ENCODE measurements at places on chromosomes 12 and 14. TPM values are rescaled to one million over a fixed set of nuclear protein-coding genes. Genes with fewer than 3 reads are reported as not detected.

DNA sequence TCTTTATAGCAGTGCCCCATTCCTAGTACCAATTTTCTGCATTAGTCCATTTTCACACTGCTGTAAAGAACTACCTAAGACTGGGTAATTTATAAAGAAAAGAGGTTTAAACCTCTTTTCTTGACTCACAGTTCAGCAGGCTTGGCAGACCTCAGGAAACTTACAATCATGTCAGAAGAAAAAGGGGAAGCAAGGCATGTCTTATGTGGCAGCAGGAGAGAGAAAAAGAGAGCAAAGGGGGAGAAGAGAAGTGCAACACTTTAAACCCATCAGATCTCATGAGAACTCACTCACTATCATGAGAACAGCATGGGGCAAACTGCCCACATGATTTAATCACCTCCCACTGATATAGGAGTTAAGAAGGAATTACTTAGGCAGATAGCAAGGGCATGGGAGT is 101.6 kb upstream of the PLEKHG7 start:
- no peaks in the 10 kb centered on the region for H3K27me3 ChIP-seq
- no peak for DNase-seq
- no peaks in the 10 kb centered on the region for H3K36me3 ChIP-seq
- H3K27ac ChIP-seq = no peak overlapping the region

- H3K27me3 ChIP-seq = no peaks in the 10 kb centered on the region
- no peak overlapping the region for H3K27ac ChIP-seq
- no peaks in the 10 kb centered on the region for H3K4me1 ChIP-seq
- H3K36me3 ChIP-seq = peaks cover 34% of the 10 kb centered on the region
- H3K4me3 ChIP-seq = no peak overlapping the region
- no peak for DNase-seq
These were observed 207.4 kb downstream of the SYNE2 start for GRCh38 chr14:64060199-64060545.

DNA sequence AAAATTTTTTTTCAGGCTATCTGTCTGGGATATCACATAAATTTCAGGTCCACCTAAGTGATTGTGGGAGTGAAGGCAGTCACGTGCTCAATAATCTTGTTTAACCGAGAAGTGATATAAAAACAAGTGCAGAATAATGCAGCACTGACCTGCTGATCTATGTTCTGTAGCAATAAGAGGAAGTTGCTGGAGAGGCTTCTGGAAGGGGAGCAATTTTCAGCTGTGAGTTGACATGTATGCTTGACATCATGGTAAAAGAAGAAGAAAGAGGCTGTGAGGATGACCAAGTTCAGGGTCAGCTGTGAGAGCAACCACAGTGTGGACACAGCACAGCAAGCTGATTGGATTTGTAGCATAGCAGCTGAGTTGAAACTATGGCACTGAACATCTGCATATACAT is 172.0 kb upstream of the PELI2 start:
- no peaks in the 10 kb centered on the region for H3K36me3 ChIP-seq
- H3K4me1 ChIP-seq = no peaks in the 10 kb centered on the region
- DNase-seq = no peak
- no peak overlapping the region for H3K4me3 ChIP-seq

Gene NRL
- 4.5 TPM for total RNA-seq

- H3K4me3 ChIP-seq = no peak overlapping the region
- H3K4me1 ChIP-seq = peaks cover 32% of the 10 kb centered on the region
- H3K27ac ChIP-seq = no peak overlapping the region
- no peak for DNase-seq
- peaks cover 24% of the 10 kb centered on the region for H3K27me3 ChIP-seq
These were observed 9.4 kb downstream of the LHX5 start for GRCh38 chr12:113462117-113462774.

Gene LTB4R
- total RNA-seq = 19.5 TPM

DNA sequence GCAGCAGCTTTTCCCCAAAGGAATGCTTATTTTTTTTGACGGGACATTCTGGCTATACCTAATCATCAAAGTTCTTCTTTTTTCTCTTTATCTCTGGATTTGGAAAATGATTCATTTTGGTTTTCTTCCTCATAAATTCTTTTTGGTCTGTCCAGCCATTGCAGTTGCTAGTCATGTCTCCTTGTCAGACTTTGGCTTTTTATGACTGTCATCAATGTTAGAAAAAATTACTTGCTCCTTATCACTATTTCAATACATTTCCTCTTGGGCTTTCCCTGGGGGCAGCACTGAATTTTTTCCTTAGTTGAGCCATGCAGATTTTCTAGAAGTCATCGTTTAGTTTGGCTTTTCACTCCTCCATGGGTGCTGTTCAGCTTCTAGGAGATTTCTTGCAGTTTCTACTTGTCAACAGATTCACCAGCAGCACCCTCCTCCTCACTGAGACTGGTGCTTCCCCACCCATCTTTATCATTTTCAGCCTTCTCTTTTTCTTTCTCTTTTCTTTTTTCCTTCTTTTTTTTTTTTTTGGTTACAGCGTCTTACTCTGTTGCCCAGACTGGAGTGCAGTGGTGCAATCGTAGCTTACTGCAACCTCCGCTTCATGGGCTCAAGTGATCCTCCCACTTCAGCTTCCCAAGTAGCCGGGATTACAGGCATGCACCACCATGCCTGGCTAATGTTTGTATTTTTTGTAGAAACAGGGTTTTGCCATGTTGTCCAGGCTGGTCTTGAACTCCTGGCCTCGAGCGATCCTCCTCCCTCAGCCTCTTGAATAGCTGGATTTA is 5.2 kb downstream of the ADIPOR2 start:
- DNase-seq = no peak
- no peaks in the 10 kb centered on the region for H3K36me3 ChIP-seq
- H3K27ac ChIP-seq = no peak overlapping the region
- peaks cover 62% of the 10 kb centered on the region for H3K4me1 ChIP-seq
- no peak overlapping the region for H3K4me3 ChIP-seq
- no peaks in the 10 kb centered on the region for H3K27me3 ChIP-seq

GRCh38 chr14:100589071-100589759 is 2.0 kb upstream of the BEGAIN start:
- no peaks in the 10 kb centered on the region for H3K36me3 ChIP-seq
- H3K27me3 ChIP-seq = peaks cover 6% of the 10 kb centered on the region
- no peak overlapping the region for H3K27ac ChIP-seq
- H3K4me1 ChIP-seq = peaks cover 13% of the 10 kb centered on the region
- no peak for DNase-seq
- no peak overlapping the region for H3K4me3 ChIP-seq

- H3K4me3 ChIP-seq = peak overlapping the region; percentile 79
- no peaks in the 10 kb centered on the region for H3K36me3 ChIP-seq
- no peaks in the 10 kb centered on the region for H3K27me3 ChIP-seq
- peak overlapping the region; percentile 79 for H3K27ac ChIP-seq
These were observed 3.1 kb downstream of the HDAC7 start for GRCh38 chr12:47816403-47817271.

DNA sequence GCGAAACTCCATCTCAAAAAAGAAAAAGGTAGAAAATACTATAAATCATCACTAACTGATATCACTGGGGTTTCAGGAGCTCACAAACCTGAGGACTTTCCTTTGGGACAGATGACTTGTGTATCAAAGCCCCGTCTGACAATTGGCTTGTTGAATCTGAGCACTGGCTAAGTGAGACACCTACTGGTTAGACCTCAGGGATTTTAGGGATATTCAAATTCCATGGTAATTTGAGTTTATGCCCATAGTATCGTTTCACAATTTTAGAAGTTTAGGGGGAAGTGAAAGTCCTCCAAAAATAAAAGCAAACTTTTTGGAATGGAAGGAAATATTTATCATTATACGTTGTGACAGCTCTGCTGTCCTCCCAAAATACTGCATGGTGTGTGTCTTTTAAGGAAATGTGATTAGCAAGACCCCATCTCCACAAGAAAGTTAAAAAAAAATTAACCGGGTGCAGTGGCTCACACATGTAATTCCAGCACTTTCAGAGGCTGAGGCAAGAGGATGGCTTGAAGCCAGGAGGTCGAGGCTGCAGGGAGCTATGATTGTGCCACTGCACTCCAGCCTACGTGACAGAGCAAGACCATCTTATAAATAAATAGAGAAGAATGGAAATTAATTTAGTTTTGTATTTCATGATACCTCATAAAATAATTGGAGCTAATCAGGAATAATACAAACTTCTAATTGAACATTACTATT is 49.2 kb downstream of the FBXL14 start:
- H3K4me1 ChIP-seq = no peaks in the 10 kb centered on the region
- no peak for DNase-seq
- no peaks in the 10 kb centered on the region for H3K27me3 ChIP-seq
- no peak overlapping the region for H3K27ac ChIP-seq
- no peaks in the 10 kb centered on the region for H3K36me3 ChIP-seq
- no peak overlapping the region for H3K4me3 ChIP-seq

DNA sequence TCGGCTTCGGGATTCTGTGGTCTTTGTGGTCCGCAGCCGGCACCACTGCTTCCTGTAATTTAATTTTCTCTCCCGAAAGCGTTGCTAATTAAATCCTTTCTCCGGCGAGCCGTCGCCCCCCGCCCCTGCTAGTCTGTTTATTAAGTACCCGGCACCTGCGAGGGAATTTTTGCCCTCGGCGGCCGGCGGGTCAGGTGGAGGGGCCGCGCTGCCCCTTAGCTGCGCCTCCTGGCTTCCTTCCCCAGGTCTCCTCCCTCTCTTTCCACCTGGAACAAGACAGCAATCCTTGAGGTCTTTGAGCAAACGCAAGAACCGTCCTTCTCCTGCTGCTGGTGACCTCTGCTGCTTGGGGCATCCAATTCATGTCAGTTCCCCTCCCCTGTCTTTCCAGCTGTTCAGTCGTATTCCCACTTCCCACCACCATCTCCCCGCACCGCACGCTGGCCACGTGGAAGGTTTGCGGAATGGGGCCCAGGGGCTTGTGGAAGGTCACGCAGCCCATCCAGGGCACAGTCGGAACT is 16.2 kb downstream of the ZDHHC22 start:
- no peak for DNase-seq
- H3K27me3 ChIP-seq = no peaks in the 10 kb centered on the region

DNA sequence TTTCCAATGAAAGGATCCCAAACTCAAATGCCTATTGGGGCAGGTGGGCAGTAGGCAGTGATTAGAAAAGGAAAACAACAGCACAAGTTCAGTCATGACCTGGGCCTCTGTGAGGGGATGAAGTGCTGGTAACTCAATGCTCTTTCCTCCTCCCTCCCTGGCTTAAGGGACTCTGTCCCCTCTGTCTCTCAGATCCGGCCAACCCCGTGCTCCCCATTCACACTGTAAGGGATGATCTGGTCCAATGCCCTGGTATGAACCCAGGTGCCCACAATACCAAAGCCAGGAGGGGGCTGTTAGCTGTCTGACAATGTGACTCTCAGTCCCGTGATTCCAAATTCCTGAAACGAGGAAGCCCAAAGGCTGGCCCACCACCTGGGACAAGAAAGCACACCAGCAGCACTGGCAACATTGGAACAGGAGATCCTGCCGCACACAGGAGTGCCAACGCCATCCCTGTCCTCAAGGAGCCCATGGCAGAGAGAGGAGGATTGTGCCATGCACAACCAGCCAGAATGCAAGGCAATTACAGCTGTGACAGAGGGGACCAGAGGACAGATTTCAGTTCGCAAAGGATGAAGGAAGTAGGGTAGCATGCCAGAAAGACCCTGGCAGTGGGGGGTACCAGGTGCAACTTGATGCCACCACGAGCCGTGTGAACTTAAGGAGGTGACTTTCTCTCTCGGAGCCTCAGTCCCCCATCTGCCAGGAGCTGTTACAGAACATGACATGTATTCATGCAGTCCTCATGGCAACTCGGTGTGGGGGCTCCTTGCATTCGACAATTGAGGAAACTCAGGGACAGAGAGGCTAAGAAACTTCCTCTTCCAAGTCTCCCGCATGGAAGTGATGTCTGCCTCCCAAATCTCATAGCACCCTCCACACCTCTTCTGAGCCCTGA is 37.6 kb downstream of the SERPINA3 start:
- no peak overlapping the region for H3K4me3 ChIP-seq
- no peaks in the 10 kb centered on the region for H3K27me3 ChIP-seq
- H3K36me3 ChIP-seq = no peaks in the 10 kb centered on the region
- DNase-seq = no peak
- H3K4me1 ChIP-seq = no peaks in the 10 kb centered on the region
- H3K27ac ChIP-seq = no peak overlapping the region

- no peak overlapping the region for H3K4me3 ChIP-seq
- H3K27me3 ChIP-seq = no peaks in the 10 kb centered on the region
- H3K36me3 ChIP-seq = no peaks in the 10 kb centered on the region
- DNase-seq = no peak
- no peak overlapping the region for H3K27ac ChIP-seq
These were observed 23.4 kb downstream of the PRKAB1 start for GRCh38 chr12:119691202-119691810.

DNA sequence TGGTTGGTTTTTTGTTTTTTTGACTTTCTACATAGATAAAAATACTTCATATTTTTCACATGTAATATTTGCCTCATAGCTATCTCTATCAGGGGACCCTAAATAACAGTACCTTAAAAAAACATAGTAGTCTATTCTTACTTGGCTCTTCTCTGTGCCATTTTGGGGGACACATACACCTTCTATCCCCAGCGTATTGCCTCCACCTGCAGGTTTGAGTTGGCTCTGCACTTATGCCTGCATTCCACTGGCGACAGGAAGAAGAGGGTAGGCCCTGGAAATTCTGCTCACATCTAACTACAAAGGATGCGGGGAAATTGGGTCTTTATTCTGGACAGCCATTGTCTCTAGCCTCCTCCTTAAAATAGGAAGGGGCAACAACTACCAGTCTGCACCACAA is 13.8 kb upstream of the IFI27L2 start:
- H3K4me1 ChIP-seq = peaks cover 7% of the 10 kb centered on the region
- H3K4me3 ChIP-seq = no peak overlapping the region
- no peaks in the 10 kb centered on the region for H3K36me3 ChIP-seq
- DNase-seq = no peak

Gene ISM2
- not detected for total RNA-seq

Gene GRIP1
- 1.7 TPM for total RNA-seq

Gene MMP19
- total RNA-seq = 0.67 TPM

DNA sequence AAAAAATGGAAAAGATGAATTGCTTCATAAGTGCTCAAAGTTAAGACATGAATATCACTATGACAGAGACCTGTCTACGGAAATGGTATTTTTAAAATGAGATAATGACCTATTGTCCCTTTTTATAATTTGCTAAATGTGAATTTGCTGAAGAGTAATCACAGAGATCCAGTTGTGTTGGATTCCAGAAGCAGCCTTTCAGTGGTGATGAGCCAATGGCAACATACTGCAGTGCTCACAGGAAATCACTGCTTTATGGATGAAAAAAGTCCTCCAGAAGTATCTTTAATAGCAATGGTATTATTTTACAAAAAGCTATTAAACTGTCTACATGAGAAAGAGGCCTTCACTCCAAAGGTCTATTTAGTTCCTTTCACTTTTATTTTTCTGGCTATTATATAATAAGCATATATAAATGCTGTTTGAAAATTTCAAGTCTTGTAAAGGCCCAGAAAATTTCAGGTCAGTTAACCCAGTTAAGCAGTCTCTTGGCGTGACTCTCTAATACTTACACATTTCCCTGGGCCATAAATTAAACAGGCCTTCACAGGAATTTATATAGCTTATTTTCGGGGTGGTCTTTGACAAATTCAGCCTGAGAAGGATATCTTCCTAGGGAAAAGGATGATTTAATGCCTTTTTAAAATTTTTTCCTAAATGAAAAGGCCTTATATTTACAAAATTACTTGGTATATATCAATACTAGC is 55.4 kb downstream of the KCNJ8 start:
- H3K4me3 ChIP-seq = no peak overlapping the region
- H3K4me1 ChIP-seq = no peaks in the 10 kb centered on the region
- no peak overlapping the region for H3K27ac ChIP-seq
- no peaks in the 10 kb centered on the region for H3K27me3 ChIP-seq
- DNase-seq = no peak

GRCh38 chr12:107235600-107235999 is 142.3 kb upstream of the CRY1 start:
- H3K27me3 ChIP-seq = no peaks in the 10 kb centered on the region
- H3K36me3 ChIP-seq = no peaks in the 10 kb centered on the region
- DNase-seq = no peak
- no peak overlapping the region for H3K27ac ChIP-seq
- H3K4me3 ChIP-seq = no peak overlapping the region
